ENCODE measurements at places on chromosomes 6 and 20.

DNA sequence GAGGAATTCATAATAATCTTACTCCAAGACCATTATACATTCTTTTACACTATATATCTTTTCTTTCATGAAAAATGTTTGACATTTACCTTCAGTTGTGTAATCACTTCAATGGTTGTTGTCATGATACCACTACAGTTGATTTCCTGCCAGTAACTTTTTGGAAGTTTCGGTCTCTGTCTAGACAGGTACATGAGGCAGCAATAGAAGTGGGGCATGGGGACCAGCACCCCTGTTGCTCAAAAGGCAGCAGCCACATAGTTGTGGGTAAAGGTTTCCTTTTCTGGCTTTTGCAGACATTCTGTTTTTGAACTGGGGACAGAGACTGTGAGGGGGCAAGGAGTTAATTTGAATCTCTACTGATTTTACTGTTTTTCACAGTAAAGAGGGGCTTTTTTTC, 14.1 kb downstream of the SAMD5 start:
- no peak for DNase-seq

- no peak for DNase-seq
Observed at GRCh38 chr6:122800906-122801305, 11.8 kb downstream of the SMPDL3A start.

DNA sequence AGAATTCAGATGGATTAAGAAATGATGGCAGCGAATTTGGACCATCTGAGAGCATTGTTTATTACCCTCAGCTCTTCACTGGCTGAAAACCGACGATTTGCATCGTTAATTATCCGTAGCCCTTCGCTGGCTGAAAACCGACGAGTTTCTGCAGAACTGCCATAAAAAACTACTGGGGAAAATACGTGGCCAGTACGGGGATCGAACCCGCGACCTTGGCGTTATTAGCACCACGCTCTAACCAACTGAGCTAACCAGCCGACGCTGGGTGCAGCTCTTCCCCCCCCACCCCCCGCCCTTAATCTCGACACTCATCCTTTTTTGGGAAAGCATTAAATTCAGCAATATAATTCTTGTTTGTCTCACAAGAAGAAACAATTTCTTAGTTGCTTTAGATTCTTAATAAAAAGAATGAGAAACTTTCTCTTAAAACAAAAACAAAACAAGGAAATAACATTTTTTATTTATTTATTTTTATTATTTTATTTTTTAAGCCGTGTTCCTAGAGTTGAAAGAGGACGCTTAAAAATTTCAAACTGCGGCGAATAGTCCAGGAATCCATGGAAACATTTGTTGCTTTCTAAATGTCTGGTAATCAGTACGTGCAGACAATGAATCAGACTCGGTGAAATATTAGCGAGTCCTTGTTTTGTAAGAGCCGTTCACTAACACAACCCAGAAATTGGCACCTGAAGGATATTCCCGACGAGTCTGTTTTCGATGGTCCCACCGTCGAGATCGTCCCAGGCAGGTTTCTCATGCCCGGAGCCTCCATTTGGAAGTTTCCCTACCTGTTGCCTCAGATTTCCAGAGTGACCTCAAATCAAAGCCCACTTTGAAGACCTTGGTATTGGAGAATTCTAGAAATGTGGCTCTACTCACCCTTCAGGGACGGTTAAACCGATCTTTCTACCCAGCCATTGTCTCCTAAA, 27.8 kb downstream of the PRSS16 start:
- DNase-seq, result peak; percentile 14

DNA sequence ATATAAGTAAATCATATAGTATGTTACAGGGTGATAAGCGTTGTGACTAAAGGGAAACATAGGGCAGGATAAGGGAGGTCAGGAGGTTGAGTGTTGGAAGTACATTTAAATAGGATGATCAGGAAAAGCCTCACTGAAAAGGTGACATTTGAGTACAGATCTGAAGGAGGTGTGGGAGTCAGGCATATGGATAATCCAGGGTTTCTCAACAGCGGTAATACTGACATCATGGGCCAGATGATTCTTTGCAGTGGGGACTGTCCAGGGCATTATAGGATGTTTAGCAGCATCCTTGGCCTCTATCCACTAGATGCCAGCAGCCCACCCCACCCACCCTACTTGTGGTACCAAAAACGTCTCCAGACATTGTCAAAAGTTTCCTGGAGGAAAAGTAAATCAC, 292.6 kb upstream of the PREP start:
- DNase-seq, result no peak
